Activated CD4-positive, CD25-positive, alpha-beta regulatory T cell treated with anti-CD3 and anti-CD28 coated beads, Interleukin-2, amount 50 U/mL, for 72 hours (primary cell): ENCODE measurements at places on chromosomes 6 and 20.

DNA sequence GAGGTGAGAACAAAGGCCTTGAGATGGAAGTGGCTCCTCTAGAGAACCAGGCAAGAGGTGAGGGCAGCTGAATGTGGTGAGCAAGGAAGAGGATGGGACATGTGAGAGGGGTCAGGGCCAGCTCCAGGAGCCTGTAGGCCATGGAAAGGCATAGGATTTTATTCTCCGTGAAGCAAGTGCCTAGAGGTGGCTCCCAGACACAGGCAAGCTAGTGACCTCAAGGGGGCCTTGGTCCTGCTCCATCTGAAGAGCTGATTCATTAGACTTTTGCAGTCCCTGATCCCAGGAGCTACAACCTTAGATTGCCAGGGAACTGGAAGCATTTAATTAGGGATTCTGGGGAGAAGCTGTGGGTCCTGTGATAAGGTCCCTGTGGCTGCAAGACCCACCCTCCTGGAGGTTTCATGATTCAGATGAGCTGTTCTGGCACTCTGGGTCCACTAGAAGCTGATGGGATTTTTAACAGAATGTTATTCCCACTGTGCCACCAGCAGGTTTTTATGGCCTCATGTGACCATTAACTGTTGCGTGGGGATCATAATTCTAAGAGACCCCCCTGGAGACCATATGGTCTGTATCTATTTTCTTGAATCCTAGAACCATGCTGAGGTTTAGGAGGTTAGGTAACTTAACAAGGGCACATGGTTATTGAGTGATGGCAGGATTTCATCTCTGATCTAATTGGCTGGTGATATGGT is 90.5 kb downstream of the ELOVL5 start:
- no peak for DNase-seq

GRCh38 chr6:120876931-120877330 is 457.3 kb downstream of the TBC1D32 start:
- DNase-seq: no peak

GRCh38 chr6:124800222-124800621 is 162.0 kb upstream of the RNF217 start:
- DNase-seq: no peak

- no peak for DNase-seq
These were observed 82.8 kb downstream of the ATRN start for GRCh38 chr20:3553663-3554062.
